HS-5 (cell line): ENCODE measurements at places on chromosomes 4 and X.

DNA sequence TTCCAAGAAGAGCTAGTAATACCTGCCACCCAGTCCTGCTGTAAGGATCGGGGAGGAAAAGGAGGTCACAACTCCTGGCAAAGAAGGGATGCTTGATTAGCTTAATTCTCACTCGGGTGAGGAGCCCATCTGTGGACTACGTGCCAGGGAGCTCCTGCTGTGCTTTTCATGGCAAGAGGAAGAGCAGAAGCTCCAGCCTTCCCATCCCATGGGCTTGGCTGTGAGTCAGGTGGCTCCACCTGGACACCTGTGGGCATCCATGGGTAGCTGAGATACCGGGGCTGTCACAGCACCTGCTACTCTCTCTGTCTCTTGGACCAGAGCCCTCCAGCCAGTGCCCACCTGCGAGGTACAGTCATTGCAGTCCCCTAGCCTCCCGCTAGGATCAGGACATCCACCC, 18.0 kb downstream of the CLNK start:
- no peak for DNase-seq

DNA sequence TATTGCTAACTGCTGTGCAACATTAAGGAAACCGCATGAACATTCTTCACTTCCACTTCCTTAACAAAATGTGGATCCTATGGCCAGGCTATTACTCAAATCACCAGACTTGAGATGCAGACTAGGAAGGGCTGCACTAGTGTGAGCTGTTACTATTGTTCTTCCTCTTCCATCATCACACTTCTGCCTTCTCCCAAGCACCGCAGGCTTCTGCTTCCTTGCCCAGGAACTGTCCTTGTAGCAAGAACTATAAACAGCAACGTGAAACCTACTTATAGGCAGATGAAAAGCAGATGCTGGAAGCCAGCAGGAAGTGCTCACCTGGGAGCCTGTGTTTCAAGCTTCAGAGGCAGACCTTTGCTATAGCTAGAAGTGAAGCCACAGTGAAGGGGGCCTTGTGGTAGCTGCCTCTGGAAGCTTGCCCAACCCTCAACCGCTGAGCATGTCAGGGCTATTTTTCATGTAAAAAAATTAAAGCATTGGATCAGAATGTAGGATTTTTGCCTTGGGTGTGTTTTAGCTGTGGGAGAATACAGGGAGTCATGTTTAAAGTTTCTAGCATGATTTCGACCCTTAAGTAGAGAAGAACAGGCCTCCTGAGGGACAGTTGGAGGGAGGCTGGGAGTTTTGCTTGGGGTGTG, 43.9 kb downstream of the CLNK start:
- no peak for DNase-seq

DNA sequence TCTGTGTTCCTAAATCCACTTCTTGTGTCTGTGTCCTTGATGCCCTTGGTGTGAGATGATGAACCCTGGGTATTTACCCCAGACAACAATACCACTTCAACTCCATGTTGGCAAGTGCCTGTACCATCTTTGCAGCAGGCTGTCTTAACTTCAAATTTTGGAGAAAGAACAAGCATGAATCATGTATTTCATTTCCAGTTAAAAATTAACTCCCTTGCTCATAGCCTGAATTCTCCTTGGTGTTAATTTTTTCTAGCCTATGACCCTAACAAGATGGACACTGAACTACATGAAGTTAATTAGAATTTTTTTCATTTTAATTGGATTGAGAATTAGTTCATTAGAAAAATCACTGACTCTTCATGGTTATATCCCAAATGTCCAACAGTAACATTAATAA, 267.8 kb upstream of the INTU start:
- no peak for DNase-seq

DNA sequence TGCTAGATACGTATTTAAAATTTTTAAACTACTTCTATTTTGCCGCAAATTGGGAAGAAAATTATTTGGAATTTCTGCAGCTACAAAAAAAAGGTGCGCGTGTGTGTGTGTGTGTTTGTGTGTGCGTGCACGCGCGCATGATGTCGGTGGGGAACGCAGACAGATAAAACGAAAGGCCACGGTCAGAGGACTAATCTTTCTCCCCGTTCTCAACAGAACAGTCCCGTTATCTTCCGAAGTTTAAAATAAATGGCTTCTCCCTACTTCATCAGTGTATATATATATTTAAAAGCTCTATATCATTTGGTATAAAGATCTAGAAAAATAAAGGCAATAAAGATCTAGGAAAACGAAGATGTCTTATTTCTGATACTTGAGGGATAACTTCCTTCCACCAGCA, 1.5 kb downstream of the MGARP start:
- no peak for DNase-seq

GRCh38 chr4:1171311-1172227, 814 bp downstream of the SPON2 start:
- DNase-seq: no peak

- no peak for DNase-seq
Observed at GRCh38 chrX:131725001-131725654, 181.3 kb downstream of the OR13H1 start.

GRCh38 chr4:89379511-89380044, 72.0 kb upstream of the GPRIN3 start:
- no peak for DNase-seq

- no peak for DNase-seq
Observed at GRCh38 chr4:25160714-25161592, 704 bp upstream of the SEPSECS start.

GRCh38 chr4:42655269-42655637, 1.7 kb downstream of the ATP8A1 start:
- no peak for DNase-seq

- no peak for DNase-seq
Observed at GRCh38 chr4:2061186-2062131, 2.3 kb downstream of the NAT8L start.

DNA sequence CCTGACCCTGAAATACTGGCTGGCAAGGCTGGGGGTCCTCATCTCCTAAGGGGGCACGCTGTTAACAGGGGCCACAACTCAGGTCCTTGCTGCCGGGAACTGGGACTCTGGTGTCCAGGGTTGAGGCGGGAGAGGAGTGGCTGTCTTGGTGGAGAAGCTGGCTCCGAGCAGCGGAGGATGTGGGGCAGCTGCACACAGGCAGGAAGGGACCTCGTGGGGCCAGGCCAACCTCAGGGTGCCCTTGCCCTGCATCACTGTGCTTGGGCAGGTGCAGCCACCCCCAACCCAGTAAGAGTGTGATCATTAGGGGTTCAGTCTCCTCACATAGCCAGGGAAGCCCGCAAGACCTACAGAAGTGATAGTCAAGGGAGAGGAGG, 12.6 kb upstream of the PDE6B start:
- no peak for DNase-seq

DNA sequence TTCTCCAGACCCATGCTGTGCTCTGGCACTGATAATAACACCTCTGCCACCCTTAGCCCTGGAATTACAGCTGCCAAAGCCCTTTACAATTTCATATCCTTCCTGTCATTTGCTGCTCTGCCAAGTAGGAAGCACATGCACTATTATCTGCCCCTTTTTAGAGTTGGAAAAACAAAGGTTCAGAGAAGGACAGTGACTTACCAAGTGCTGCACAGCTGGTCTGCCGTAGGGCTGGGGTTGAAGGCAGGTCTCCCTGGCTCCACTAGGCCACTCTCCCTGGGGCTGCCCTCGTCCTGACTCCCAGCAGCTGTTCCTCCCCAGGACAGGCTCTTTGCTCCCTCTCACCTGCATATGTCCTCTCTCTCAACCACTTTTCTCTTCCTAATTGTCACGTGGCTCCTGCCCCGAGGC, 73.4 kb downstream of the ANAPC4 start:
- DNase-seq: no peak

- DNase-seq: no peak
Observed at GRCh38 chr4:153535772-153536513, 69.8 kb downstream of the TMEM131L start.

- no peak for DNase-seq
Observed at GRCh38 chr4:81845273-81845672, 373.6 kb upstream of the RASGEF1B start.

DNA sequence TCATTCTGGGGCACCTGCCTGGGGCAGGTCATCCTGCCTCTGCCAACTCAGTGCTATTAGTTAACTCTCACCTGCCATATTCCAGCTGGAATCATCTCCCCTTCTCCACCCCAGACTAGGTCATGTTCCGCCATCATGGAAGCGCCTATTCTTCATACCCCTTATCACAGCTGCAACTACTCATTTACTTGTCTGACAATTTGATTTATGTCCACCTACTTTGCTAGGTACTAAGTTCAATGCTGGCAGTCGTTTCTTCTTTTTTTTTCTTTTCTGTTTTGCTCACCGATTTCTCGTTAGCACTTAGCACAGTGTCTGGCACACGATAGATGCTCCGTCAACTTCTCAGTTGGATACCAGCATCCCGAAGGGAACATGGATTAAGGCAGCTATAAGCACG, 1.1 kb upstream of the FMR1 start:
- no peak for DNase-seq

- DNase-seq: no peak
Observed at GRCh38 chr4:14700083-14700482, 302.2 kb upstream of the CPEB2 start.

DNA sequence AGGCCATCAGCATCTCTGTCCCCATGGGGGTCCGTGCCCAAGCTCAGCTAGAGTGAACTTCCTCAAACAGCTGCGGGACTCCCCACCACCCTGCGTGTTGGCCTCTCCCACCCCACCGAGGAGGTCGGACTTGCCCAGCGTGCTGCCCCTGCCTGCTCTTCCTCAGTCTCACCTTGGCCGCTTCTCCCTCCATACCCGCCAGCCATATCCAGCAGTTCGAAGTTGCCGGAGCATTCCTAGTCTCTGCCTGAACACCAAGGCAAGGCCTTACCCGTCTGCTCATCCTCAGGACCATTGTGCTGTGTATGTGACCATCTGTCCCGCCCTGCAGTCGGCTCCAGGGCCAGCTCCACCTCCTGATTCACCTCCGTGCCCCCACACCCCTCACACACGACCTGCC, 84.5 kb downstream of the WFS1 start:
- no peak for DNase-seq

DNA sequence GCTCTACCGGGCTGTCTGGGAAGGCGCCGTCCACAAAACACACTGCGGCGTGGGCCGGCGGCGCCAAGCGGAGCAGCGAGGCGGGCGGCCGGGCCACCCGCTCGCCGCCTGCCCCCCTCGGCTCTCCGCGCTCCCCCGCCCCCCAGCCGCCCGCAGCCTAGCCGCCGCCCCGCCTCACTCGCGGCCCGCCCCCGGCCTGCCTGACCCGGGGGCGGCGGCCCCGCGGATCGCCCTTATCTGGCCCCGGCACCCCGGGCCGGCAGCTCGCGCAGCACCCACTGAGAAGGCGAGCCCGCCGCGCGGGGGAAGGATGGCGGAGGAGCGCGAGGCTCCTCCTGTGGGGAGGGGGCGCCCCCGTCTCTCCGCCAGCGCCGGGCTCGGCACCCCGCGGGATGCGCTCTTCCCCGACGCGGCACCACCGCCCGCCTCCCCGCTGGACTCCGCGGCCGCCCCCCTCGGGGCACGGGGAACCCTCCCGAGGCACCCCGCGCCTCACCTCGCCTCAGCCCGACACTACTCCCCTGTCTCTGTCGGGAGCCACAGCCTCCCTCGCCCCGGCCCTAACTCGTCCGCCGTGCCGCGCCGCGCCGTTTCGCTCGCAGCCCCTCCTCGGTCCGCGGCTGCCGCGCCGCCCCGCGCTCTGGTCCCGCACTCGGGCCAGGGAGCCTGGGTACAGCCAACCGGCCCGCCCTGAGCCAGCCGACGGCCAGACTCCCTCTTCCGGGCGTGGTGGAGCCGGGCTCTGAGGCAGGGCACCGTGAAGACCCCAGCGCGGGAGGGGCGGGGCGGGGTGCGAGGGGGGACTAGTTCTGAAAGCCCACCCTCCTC, 566 bp downstream of the ATP11C start:
- no peak for DNase-seq

DNA sequence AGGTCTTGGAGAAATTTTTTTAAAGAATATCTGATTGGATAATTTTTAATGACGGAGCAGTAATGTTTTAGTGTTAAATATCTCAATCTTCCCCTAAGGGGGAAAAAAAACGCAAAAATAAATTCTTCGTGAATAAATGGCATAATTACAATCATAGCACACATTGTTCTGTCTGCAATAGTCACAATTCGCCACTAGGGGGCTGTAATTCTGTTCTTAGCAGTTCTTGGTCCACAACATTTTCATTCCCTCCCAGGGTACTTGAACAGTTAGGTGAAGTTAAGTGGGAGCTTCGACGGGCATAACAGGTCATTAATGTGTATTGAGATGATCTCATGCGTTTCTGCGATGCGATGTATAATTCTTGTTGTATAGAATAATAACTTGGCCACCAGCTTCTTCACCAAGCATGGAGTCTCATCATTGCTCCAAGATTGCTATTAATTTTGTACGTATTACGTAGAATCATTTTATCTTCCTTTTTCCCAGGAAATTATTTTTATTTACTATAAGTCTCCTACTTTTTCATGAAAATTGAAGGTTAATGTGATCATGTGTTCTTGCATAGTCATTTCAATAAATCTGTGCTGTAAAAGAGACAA, 27.2 kb downstream of the HTR2C start:
- no peak for DNase-seq

DNA sequence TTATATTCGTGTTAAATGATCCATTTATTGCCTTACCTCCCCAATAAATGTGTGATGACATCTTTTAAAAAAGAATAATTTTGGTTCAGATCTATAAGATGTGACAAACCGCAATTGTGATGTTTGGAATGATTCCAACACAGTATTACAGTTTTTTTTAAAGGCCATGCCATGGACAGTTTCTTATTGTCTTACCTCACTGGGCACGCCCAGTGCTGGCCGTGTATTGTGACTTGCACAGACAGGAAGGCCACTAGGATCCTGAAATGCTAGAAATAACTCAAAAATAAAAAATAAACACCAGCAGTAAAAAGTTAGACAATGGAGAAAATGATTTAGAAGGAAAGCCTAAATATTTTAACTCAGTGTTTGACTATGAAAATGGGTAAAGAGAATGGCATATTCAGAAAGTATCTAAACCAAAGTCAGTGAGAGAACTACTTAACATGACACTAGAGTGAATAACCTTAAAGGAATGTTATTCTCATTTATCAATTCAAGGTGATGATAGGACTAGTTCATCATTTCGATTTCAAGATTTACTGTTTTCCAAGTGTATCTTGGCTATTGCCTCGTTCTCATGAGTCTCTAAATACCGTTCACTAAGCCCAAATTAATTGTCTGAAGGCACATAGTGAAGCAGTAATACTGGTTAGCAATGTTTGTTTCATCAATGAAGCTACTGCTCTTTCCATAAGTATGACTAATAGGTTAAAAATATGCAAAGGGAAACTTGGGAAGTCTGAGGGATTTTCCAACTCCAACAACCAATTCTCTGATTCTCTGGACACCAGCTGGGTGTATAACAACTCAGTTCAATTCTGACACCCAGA, 46.1 kb upstream of the VEGFC start:
- peak; percentile 79 for DNase-seq

- DNase-seq: no peak
Observed at GRCh38 chr4:151522866-151523519, 114.0 kb downstream of the FHIP1A start.
